ENCODE measurements at places on chromosomes 13 and 19. TPM values are rescaled to one million over a fixed set of nuclear protein-coding genes. Genes with fewer than 3 reads are reported as not detected.

DNA sequence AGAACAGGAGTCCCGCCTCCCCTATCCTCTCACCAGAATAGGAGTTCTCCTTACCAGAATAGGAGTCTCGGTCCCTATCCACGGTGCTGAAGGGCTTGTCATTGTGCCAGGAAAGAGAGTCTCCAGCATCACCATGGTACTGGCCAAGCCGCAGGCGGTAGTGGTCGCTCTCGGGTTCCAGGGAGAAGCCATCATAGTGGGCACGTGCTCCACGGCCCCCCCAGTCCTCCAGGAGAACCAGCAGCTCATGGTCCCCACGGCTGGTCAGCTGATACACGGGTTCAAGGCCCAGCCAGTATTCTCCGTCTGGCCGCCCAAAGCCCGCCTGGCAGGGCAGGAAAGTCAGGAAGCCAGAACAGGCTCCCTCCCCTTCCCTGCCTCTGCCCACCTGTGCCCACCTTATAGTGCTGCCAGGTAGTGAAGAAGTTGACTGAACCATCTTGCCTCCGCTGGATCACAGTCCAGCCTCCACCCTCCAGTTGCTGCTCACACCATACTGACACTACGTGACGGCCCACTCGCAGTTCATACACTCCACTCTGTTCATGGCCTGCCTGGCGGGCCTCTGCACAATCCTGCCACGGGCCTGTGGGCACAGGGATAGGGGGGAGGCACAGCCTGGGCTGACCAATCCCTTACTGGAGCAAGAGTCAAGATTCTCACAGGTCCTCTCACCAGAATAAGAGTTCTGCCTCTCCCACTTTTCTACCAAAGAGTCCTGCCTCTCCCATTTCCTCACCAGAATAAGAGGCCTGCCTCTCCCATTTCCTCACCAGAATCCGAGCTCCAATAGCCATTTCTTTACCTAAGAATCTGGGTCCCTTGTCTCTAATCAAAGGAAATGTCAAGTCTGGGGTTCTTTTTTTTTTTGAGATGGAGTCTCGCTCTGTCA is 7.4 kb downstream of the SHFL start:
- DNase-seq, result no peak

GRCh38 chr19:6911523-6911922 is 24.1 kb downstream of the ADGRE1 start:
- DNase-seq, result no peak

CCL25 gene
- 0.21 TPM for polyA plus RNA-seq

- DNase-seq, result peak; percentile 81
Observed at GRCh38 chr19:1252821-1253513, 4.6 kb downstream of the MIDN start.

GRCh38 chr13:55815458-55816033 is 1325.2 kb upstream of the PRR20A start:
- no peak for DNase-seq

DNA sequence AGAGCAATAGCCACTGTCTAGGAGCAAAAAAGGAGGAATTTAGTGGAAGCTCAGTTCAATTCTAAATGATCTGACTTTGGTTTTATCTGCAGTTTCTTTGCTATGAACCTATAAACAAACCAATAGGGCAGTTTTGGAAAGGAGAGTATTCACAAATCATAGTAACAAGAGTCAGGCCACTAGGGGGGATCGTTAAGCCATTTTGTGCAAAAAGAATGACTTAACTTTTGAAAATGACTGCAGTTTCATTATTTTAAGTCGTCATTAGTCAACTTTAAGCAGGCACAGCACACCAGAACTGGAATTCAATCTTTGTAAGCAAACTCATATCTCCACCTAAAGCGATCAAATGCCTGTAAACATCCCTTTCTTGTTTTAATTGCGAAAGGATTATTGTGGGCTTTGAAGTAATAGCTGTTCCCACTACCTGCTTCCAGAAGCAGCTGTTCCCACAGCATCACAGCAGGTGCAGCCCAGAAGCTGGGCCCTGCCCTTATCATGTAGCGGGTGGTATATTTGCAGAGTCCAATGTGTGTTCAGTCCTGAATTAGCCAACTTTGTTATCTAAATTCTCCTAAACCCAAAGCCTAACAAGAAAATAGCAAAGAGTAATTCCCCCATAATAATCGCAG is 51.5 kb downstream of the SOX21 start:
- no peak for DNase-seq

DNA sequence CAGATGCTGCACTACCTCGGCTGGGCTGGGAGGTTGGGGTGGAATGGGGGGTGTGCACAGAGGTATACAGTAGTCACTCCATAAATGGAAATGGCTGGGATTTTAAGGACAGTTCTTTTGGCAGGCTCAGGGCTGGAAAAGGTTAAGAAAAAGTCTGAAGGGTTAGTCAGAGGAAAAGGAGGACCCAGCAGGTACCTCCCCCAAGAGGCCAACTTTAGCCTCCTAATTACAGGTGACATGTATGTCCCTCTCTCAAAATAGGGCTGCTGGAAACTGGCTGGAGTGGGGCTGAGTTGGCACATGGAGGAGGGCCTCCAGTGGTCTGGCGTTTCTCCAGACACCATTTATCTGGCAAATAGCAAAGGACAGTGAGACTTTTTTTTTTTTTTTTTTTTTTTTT is 994 bp downstream of the CCDC194 start:
- DNase-seq, result no peak

MCF2L gene
- polyA plus RNA-seq, result 20.0 TPM

GRCh38 chr19:42246922-42247639 is 4.7 kb upstream of the GSK3A start:
- DNase-seq, result no peak

- no peak for DNase-seq
Observed at GRCh38 chr13:29384466-29384865, 211.0 kb downstream of the SLC7A1 start.

IL17D gene
- 47.8 TPM for polyA plus RNA-seq

GRCh38 chr19:54660964-54661363 is 1.8 kb upstream of the LILRB4 start:
- no peak for DNase-seq

DNA sequence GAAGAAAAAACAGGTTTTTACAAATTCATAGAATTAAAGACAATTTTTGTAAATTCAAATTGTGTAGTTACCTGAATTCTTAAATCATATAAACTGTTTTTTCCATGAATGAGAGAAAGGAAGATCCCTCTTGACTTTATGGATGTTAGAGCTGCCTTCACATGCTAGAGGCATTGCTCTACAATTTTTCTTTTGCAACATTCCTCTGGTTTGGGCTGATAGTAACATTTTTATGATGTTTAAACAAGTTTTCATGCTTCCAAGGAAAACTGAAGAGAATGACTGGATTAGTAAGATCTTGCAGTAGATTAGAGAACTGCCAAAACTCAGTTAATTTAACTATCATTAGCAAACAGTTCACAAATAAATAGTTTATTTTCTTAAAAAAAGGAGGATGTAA is 250.6 kb downstream of the GPC6 start:
- DNase-seq, result no peak

GRCh38 chr13:81957121-81957520 is 1616.2 kb upstream of the SPRY2 start:
- no peak for DNase-seq

DNA sequence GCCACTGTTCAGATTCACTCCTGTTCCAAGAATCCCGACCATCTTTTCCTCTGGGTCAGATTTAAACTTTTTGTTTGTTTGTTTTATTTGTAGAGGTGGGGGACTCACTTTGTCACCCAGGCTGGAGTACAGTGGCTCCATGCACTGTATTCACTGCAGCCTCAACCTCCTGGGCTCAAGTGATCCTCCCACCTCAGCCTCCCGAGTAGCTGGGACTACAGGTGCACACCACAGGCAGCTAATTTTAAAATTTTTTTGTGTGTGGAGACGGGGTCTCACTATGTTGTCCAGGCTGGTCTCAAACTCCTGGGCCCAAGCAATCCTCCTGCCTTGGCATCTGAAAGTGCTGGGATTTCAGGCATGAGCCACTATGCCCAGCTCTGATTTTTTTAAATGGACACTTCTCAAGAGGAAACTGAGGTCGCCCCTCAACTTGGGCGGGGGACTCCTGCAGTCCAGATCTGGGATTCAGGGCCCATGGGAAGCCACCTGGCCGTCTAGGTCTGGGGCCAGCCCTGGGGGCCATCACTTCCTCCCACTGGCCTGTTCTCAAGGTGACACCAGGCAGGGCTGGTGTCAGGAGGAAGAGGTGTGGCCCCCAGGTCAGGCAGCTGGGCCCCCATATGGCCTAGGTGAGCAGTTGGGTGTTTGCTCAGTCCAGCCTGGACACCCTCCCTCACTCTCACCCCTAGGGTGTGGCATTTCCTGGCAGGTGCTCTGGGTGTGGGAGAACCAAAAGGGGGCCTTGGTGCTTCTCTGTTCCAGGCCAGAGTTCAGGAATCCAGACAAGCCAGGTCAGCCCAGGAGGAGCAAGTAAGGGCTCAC is 1.3 kb downstream of the B3GNT3 start:
- DNase-seq, result no peak

SELENOV gene
- polyA plus RNA-seq, result not detected

DNA sequence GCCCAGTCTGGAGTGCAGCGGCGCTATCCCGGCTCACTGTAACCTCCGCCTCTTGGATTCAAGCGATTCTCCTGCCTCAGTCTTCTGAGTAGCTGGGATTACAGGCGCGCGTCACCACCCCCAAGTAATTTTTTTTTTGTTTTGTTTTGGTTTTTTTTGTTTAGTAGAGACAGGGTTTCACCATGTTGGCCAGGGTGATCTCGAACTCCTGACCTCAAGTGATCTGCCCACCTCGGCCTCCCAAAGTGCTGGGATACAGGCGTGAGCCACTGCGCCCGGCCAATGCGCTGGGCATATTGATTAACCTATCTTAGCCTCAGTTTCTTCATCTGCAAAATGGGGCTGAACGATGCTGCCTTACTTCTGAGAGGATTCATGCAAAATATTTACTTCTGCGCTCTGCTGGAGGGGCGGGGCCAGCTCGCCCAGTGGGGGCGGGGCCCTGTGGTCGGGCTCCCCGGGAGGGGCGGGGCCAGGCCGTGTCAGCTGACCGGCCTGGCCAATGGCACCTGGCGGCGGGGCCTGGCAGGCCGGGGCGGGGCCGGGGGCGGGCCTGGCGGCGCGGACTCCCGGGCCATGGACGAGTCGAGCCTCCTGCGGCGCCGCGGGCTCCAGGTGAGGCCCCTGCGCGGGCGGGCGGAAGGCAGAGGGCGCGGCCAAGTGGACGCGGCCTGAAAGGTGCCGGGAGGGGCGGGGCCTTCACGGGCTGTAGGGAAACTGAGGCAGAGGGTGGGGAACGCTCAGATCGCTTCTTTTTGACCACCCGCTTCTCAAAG is at the start of gene MAST3:
Gene MAST3 (plus strand): TSS at position 562 of the 776 bp plus-strand sequence. CDS start 15 bp downstream, at position 577.
- DNase-seq, result peak; percentile 47
